ENCODE measurements at places on chromosomes 7 and 10.

DNA sequence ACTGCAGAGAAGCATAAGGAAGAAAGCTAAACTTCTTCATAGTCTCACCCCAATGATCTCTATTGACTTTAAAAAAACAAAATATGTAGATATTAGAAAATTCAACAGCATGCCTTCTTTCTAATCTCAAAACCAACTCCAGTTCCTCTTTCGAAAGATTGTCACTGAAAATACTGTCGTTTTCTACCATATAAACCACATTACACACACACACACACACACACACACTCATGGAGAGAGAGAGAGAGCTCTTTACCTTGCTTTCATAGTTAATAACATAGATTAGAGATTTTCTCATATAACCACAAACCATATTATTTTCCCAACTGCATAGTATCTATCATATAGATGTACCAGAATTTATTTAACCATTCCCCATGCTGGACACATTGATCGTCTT lies 296.2 kb upstream of the MGMT start:
- DNase-seq: peak; percentile 89

GRCh38 chr7:124752310-124752709 lies 13.3 kb downstream of the GPR37 start:
- no peak for DNase-seq

- peak; percentile 17 for DNase-seq
These were observed 243.0 kb downstream of the PLXDC2 start for GRCh38 chr10:20059084-20059835.

DNA sequence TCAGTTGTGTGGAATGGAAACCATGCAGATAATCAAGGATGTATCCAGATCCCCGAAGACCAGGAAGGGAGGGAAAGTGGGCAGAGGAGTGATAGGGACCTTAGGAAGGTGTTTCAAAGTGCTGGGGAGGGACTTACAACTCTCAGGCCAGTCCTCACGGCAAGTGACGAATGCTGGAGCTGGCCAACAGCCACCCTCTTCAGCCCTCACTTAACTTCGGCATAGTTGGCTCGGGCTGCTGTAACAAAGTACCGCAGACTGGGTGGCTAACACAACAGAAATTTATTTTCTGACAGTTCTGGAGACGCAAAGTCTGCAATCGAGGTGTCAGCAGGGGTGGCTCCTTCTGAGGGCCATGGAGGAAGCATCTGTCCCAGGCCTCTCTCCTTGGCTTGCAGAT lies 265.9 kb upstream of the YAE1 start:
- DNase-seq: no peak

DNA sequence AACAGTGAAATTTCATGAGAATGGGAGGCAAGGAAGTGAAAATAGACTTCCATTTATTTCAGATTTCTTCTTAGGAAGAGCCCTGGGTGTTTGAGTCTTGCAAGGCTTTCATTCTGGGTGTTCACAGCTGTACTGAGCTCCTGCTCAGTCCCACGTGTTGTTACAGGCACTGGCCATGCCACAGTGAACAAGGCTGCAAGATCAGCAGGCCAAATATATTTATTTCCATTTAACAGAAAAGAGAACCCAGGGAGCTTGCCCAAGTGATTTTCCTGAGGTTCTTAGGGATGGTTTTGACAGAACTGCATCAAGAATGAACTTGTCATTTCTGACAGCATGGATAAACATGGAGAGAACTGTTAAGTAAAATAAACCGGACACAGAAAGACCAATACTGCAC lies 54.5 kb upstream of the CD36 start:
- DNase-seq: no peak

- no peak for DNase-seq
These were observed 192.5 kb downstream of the GFRA1 start for GRCh38 chr10:116080553-116080952.

DNA sequence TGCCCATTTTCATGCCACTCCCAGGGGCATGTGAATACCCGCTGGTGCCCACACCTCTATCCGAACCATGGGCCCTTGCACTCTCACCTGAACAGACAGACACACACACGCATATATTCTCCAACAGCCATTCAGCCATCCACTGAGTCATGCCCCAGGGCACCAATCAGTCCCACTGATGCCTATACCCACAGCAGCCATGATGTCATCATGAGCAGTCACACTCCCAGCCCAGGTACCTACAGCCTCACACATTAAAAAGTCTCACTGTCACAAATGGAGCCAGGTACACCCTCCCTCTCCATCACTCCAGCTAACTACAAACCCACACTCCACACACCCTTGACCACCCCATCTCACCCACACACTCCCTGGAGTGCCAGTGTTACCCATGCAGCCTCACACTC lies 12.2 kb downstream of the VSIR start:
- no peak for DNase-seq

- DNase-seq: no peak
These were observed 6.9 kb upstream of the MYOF start for GRCh38 chr10:93488956-93489528.

DNA sequence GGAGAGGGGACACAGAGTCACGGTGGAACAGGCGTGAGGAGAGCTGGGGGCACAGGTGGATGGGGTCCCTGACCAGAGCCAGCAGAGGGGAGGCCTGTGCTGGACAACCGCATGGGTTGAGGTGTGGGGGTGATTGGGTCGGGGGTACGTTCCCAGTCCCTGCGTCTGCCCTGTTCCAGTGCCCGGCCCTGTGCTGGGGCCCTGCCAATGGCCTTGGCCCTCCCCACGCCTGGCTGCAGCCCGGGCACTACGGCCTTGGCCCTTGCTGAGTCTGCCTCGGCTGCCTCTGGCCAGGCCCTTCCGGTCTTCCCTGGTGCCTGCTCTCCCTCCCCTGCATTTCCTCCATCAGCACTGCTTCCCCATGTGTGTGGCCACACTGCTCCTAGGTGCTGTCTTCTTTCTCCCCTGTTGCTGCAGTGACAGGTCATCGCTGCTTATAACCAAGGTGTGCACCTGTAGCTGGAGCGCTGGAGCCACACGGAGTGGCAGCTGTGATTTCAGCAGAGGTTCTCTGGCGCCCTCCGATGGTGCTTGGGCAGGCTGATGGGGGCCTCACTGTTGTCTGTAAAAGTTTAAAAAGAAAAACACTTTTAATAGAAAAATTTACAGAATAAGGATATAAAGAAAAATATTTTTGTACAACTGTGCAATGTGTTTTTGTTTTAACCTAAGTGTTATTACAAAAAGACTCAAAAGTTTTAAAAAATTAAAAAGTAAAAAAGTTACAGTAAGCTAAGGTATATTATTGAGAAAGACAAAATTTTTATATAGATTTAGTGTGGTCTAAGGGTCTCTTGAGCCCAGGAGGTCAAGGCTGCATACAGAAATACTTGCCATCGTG lies 45.2 kb upstream of the BHLHA15 start:
- DNase-seq: peak; percentile 50

DNA sequence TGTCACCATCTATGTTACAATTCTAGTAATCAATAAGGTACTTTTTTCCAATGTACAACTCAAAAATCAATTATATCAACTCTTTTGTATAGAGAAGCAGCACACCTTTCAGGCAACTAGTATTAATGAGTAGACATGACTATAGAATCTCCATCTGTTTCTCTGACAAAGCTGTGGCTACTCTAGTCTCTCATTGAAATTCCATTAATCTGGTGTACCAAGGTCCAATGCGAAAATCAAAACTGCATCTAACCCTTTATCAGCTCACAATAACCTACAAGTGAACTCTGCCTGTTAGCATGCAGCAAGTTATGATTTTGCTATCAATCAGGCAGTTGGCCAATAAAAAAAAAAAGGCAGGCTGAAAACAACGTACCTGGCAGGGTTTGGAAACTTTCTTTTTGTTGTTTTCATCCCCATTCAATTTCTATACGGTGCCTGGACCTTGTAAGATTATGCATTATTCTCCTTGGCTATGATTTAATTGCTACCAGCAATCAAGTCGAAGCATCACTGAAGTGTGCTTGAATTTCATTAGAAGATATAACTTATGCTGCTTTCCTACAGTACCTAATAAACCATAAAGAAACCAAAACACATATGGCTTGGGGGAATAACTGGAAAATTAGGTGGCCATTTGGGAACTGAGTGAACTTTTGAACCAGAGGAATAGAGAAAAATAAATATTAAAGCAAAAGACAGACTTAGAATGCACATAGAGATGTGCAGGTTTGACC lies 23.2 kb downstream of the SKAP2 start:
- DNase-seq: no peak

GRCh38 chr7:30925117-30925516 lies 13.5 kb downstream of the AQP1 start:
- no peak for DNase-seq

DNA sequence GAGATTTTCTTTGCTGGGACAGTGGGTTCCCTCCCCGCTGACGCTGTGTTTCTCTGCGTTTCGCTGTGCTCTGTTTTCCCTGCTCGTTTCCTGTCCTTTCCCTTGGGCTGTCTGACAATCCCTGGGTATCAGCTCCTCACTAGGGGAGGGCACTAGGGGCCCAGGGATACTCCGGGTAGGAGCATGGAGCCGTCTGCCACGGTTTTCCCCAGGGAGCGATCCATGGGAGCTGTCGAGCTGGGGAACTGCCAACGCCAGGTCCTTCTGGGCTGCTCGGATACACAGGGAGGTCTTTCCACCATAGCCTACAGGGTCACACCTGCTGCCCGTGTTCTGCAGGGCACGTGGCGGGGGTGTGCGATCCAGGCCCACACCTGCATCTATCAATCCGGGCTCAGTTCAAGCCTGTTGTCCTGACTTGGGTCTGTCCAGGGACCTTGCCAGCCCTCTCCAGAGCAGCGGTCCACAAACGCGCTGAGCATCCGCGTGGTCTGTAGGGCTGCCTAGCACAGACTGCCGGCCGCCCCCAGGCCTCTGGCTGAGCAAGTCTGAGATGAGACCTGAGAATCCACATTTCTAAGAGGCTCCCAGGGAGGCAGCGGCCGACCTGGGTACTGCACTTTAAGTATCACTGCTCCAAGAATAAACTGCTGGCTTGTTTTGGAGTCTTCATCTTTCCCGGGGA lies 263.1 kb downstream of the ELFN1 start:
- DNase-seq: no peak

- no peak for DNase-seq
These were observed 2.5 kb downstream of the VSIR start for GRCh38 chr10:71770789-71771188.

- DNase-seq: peak; percentile 59
These were observed 4.6 kb downstream of the REPIN1 start for GRCh38 chr7:150373049-150373801.

GRCh38 chr7:82224529-82224928 lies 219.0 kb downstream of the CACNA2D1 start:
- no peak for DNase-seq

- no peak for DNase-seq
These were observed 173.6 kb downstream of the ARL4A start for GRCh38 chr7:12861070-12861469.

DNA sequence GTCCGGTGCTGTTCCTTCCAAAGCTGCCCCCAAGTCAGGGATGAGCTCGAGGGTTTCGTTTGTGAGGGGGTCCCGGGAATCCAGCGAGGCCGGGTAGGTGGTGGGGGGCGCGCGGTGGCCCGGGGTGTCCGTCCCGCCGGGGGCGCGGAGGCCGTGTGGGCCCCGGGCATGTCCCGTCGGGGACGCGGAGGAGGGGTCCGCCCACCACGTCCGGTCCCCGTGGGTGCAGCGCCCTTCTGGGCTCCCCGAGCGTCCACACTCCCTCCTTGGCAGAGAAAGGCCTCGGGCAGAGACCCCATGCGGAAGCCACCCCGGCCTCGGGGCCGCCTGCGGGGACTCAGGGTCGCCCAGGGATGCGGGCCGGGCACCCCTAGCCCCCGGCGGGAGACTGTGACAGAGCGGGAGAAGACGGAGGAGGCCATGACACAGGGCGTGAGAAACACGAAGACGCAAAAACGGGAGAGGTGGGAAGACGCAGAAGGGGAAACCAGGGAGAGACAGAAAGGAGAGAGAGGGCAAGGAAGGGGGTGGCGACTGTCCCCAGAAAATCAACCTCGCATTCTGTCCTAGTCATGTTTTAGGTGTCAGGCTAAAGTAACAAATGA lies 640 bp upstream of the ZNF425 start:
- DNase-seq: peak; percentile 50

DNA sequence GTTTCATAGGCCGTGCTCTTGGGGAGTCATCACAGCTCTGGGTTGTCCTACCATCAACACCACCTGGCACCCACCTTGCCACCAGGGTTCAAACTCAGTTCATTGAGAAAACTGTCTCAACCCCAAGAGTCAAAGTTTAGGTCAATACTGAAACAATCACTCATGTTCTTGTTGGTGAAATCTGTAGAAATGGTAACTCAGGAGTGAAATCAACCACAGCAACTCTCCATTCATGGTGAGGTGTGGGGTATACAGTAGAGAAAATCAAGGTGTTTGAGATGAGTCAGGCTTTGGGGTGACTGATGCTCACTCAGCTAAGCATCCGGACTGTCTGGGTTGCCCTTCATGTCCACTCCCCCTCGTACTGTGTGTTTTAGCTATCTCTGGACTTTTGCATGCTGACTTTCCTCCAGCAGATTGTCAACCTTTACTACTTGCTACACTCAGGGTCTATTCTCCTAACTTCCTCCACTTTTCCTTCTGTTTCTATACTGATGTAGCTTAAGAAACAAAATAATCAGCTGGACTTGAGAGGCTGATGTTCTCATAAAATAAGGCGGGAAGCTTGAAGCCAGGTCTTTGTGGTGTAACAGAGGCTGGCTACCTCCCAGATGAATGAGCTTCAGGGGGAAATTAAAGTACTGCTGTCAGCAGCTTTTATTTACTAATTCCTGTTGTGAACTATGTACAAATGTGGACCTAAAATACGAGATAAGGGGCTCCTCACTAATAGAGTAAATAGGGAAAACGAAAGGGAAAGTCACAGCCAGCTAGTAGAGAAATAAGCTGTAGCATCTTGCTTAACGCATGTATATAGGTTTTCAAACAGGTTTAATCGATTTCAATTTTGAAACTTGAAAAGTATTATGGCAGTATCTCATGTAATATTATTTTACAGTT lies 173.6 kb upstream of the AKR1E2 start:
- DNase-seq: no peak
